ENCODE measurements at places on chromosomes 2 and 18.

GRCh38 chr2:39266916-39267434, 23.2 kb upstream of the CDKL4 start:
- DNase-seq = no peak

DNA sequence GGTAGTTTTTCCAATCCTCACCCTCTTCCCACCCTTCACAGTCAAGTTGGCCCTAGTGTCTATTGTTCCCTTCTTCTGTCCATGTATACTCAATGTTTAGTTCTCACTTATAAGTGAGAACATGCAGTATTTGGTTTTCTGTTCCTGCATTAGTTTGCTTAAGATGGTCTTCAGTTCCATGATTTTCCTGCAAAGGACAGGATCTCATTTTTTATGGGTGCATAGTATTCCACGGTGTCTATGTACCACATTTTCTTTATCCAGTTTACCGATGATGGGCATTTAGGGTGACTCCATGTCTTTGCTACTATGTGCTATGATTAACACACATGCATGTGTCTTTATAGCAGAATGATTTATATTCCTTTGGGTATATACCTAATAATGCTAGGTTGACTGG, 104.4 kb downstream of the STRN start:
- no peak for DNase-seq

GRCh38 chr2:189312643-189313042, 128.6 kb upstream of the WDR75 start:
- DNase-seq = no peak

DNA sequence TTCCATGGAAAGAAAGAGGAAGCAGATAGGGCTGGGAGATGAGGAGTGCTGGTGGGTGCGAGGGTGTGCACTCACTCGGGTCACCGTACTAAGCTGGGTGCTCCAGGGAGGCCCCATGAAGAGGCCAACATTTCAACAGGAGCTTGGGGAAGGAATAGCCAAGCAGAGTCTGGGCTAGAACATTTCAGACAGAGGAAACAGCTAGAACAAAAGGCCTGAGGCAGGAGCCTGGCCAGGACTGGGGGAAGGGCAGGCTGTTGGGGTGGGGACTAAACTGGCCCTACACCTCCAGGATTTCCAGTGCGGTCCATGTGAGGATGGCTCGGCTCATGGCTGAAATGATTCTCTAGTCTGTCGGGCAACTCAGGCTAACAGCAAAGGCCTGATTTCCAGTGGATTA, 90.8 kb downstream of the ZFP36L2 start:
- DNase-seq = no peak

GRCh38 chr18:46278481-46279465, 174.6 kb downstream of the HAUS1 start:
- DNase-seq = no peak

GRCh38 chr18:56890632-56891031, 239.5 kb downstream of the WDR7 start:
- no peak for DNase-seq

DNA sequence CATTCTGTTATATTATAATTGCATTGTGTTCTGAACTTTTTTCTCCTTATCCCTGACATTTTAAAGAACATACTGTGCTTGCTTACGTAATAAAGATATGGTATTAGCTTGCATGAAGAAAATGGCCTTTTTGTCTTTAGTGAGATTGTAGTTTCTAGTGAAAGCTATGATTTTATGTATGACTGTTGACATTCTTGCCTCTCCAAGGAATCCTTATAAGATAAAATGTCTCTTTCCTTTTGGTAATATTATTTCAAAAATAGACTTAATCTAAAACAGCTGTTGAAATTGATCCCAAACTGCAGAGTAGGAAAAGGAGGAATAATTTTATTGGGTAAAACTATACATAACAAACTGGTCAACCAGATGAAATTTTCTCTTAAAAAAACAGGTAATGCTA, 40.8 kb upstream of the CCDC102B start:
- DNase-seq = no peak

GRCh38 chr18:54957996-54958395, 1.3 kb downstream of the CCDC68 start:
- DNase-seq = no peak

DNA sequence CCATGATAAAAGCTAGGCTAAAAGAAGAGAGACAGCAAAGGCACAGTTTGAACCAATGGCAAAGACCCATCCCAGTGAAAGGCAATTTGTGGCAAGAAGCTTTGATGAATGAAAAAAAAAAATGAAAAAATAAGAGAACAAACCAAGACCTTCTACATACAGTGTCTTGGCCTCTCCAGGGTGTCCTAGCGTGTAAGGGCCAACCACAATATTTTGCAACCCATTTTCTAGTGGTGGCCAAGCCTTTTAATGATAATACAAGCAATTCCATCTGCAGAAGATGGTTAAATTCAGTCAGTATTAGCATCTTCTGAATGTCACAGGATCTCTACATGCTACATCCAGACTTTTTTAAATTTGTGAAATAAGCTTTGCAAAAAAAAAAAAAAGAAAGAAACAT, 270.4 kb downstream of the LRATD1 start:
- no peak for DNase-seq

DNA sequence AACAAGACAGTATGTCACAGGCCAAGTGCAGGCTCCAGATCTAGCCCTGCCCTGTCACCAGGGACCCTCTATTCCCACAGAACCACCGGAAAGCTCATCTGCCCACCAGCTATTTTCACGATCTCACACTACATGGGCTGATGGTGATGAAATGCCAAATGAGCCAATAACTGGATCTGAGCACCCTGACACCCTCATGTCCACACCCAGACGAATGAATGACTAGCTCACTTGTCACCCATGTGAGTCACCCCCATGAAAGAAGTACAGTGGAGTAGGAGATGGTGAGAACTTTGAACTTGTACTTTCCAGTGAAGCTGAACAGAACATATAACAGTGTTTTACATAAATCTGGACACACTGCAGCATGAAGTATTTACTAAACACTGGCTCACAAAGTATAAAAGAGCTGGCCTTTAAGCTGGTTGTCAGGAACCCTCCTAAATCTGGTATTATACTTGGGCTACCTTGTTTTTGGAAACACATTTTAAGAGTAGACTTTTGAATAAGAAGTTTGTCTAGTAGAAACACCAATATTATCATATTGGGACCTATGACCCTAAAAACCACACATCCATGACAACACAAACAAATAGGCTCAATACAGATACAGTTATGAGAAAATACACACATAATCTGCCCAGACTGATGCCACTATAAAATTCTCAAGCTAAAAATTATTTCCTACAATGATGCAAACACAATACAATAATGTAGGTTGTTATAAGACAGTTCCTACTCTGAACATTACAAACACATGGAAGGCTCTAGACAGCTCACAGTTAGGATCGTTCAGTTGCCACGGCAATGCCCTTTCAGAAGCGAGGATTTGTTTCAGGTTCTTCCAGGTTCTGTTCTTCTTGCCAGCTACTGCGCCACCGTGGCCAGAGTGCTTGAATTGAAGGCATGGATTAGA, 19.0 kb downstream of the INO80C start:
- no peak for DNase-seq

- DNase-seq = no peak
Measured at GRCh38 chr18:12239431-12239830, 14.7 kb upstream of the CIDEA start.

- DNase-seq = no peak
Measured at GRCh38 chr2:64234785-64235184, 90.6 kb upstream of the PELI1 start.

DNA sequence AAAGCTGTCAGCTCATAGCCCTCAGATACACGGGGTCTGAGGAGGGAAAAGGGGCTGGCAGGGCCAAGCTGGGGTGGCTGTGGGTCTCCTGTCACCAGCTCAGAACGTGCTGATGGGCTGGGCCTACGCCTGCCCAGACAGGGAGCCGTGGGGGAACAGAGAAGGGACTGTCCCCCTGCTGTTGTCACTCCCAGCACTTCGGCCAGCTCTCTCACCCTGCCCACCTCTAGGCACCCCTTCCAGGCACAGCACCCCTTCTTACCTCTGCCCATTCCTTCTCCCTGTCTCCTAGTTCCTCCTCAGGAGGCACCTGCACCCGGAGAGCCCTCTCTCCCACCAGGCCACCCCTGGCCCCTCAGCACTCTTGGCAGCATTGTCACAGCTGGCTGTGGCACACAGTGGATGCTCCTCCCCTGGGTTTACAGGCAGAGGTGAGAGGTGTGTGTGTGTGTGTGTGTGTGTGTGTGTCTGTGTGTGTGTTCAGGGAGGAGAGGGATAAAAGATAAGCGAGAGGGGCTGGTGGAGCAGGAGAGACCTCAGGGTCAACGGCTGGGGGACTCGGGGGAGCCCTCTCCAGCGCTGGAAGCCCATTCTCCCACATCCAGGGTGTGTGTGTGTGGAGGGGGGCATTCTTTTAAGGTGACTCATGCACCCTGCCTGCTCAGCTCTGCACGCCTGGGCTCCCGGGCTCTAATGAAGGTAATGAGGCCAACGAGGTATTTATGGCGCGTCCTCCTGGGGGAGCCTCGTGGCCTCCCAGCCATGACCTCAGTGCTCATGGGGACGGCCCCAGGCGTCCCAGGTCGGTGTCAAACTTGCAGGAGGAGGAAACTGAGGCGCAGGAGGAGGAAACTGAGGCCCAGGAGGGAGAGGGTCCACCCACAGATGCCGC, 66.1 kb upstream of the SMAD7 start:
- no peak for DNase-seq

GRCh38 chr2:179349670-179350303, 85.2 kb upstream of the SESTD1 start:
- DNase-seq = no peak

- no peak for DNase-seq
Measured at GRCh38 chr2:39094717-39095363, 26.0 kb downstream of the SOS1 start.

DNA sequence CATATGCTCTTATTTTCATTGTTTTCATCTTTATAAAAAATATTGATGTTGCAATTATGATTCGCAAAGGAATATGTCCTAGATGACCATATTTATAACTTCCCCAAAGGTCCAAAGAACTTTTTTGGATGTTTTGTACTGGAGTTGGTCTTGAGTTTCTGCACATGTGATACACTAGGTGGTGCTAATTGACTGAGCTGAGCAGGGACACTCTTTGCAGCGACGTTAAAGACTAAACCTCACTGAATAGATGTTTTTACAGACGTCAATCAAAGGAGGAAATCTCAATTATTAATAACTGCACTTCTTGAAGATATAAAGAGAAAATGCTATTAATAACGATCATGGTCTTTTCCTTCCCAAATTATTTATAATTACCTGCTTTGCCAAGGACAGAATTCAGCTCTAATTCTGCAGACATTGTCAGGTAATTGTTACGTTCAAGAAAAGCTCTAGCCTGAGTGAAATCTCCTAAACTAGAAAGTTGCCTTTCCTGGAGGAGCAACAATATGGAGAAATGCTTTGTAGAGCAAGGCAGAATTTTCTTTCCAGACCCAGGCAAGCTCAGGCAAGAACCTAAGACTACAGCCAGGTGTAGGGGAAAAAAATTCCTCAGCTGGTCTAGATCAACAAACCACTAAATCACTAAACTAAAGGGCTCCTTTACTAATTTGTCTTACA, 119.3 kb upstream of the RBBP8 start:
- no peak for DNase-seq

GRCh38 chr2:197358931-197359330, 48.4 kb upstream of the ANKRD44 start:
- no peak for DNase-seq

DNA sequence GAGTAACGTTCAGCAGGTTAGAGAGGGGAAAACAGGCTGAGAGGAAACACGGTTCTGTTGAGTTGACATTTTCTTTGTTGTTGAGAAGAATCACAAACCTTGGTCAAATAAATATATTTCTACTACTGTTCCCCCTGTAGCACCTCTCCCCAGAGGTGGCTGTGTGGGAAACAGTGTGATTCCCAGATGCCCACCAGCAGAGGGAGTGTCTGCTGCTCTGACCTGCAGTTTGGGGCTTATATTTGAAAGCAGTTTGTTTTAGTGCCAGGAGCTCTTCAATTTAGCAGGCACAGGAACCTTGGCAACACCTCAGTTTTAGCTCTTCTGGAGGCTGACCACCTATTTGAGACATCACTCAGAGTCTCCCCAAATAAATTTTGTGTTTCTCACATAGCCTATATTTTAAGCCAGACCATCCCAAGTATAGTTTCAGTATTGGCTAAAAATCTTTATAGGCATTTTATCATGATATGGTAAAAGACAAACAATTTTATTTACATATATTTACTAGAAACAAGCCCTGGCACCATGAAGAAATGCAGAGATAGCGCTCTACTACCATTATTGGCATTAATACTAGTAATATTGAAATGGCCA, 75.7 kb downstream of the PIK3C3 start:
- DNase-seq = no peak

DNA sequence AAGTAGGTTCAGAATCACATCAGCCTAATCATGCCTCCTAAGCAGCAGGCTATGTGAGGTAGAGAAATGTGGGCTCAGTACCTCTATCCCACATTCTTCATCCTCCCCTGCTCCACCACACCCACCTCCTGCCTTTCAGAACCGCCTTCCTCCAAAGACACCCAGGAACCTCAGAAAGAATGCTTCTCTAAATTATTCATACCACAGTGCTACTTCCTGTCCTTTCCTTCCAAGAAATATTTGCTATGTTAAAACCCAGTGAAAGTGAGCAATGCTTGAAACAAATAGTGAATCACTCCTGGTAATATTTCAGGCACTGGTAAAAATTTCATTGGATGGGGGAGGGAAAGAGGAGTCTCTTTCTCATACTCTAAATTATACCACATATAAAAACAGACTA, 24.0 kb upstream of the CREB1 start:
- DNase-seq = no peak

- DNase-seq = no peak
Measured at GRCh38 chr2:173051463-173052215, 24.0 kb upstream of the MAP3K20 start.

Measured in stimulated activated CD8-positive, alpha-beta memory T cell treated with anti-CD3 and anti-CD28 coated beads, Interleukin-15, amount 100 ng/mL, for 1 hour (primary cell).